ENCODE measurements at places on chromosomes 11 and 22.

GRCh38 chr11:15674756-15675155, 560.0 kb downstream of the INSC start:
- no peak for DNase-seq

- no peak for DNase-seq
Measured at GRCh38 chr11:129787532-129788155, 28.0 kb upstream of the TMEM45B start.

GRCh38 chr11:93113824-93114223, 84.0 kb downstream of the SLC36A4 start:
- DNase-seq = no peak

GRCh38 chr11:23226331-23227077, 366.2 kb upstream of the CCDC179 start:
- DNase-seq = no peak

DNA sequence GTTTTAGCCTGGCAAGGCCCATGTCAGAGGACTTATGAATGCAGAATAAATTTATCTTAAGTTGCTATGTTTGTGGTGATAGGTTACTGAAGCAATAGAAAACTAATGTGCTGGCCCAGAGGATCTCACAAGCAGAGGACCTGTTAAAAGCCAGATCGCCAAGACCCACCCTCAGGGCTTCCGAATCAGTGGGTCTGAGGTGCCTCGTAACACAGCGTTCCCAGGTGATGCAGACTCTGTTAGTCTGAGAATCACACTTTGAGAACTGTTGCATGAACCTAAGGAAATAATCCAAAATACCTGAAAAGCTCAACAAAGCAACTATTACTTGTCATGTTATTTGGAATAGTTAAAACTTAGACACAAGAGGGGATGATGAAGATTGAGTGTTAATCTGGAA, 6.7 kb upstream of the SCARF2 start:
- DNase-seq = no peak

- no peak for DNase-seq
Measured at GRCh38 chr11:24511511-24511910, 14.7 kb downstream of the LUZP2 start.

DNA sequence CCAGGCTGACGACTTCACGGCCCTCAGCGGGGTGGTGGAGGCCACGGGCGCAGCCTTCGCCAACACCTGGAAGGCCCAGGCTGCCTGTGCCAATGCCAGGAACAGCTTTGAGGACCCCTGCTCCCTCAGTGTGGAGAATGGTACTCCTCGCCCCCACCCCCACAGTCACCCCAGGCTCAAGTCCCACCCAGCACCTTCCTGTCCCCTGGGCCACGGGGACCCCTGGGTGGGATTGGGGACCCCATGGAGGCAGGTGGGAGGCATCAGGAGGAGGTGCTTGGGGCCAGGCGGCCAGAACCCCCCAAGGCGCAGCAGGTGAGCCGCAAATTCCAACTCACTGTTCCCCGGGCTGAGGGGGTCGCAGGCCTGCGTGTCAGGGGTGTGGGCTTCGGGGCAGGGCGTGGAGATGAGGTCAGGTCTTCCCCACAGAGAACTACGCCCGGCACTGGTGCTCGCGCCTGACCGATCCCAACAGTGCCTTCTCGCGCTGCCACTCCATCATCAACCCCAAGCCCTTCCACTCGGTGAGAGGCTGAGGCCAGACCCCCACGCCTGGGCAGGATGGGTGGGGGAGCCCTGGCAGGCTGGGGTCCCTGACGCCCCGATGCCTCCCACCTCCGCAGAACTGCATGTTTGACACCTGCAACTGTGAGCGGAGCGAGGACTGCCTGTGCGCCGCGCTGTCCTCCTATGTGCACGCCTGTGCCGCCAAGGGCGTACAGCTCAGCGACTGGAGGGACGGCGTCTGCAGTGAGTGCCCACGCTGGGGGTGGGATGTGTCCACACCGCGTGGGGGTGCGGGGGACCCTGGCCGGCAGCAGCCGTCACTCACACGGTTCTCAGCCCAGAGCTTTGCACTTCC, 9.4 kb downstream of the MUC5B start:
- DNase-seq = no peak
